Fibroblast of mammary gland (primary cell): ENCODE measurements at places on chromosomes 6 and 20.

GRCh38 chr6:4776493-4777393 is 539 bp downstream of the CDYL start:
- peak; percentile 54 for DNase-seq

DNA sequence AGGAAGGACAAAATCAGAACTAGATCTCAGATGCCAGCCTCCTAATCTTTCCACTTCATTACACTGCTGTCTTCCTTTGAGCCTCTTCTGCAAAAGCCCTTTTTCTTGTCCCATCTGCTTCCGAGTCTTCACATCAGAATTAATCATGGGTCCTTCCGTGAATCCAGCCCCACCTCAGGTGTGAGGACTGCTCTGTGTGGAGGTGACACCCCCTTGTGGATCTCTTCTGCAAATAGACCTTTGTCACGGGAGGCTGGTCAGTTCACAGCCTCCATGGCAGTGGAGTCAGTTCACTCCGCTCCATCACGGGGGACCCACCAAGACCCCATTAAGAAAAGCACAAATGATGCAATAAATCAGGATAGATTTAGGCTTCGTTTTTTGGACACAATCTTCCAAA is 171.1 kb downstream of the ADAT2 start:
- DNase-seq = peak; percentile 26

- peak; percentile 98 for DNase-seq
These were observed 580.3 kb upstream of the GJE1 start for GRCh38 chr6:141552463-141552862.

GRCh38 chr6:136012198-136012887 is 160.8 kb downstream of the PDE7B start:
- peak; percentile 88 for DNase-seq

DNA sequence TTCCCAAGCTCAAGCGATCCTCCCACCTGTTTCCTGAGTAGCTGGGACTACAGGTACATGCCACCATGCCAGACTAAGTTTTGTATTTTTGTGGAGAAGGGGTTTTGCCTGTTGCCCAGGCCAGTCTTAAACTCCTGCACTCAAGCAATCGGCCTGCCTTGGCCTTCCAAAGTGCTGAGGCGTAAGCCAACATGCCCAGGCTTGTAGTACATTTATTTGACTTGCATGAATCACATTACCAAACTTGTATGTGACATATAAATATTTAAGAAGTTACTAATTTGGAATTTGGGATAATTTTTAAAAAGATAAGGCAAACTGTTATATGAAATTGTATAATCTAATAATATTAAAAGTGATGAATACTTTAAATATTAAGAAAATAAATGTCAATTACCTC is 157.6 kb downstream of the MCHR2 start:
- peak; percentile 3 for DNase-seq

DNA sequence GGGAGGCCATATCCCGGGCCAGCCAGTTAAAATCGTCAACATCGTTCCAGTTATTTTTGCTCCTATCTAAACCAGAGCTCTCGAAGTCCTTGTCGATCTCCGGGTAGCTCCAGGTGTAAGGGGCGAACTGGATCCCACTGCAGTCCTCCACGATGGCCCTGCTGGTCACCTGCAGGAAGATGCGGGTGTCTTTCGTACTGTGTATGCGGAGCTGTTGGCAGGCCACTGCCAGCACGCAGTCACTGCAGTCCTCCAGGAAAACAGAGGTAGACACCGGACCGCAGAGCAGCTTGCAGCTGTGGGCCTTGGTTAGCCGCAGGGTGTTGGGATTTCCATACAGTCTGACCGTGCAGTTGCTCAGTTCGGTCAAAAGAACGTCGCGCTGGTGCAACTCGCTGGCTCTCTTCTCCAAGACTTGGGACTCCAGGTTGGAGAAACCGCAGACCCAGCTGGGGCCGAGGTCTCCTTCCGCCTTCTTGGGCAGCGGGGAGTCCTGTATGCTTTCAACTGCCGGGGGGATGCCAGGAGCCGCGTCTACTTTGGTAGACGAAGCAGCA is 742 bp downstream of the TBCC start:
- DNase-seq = no peak

DNA sequence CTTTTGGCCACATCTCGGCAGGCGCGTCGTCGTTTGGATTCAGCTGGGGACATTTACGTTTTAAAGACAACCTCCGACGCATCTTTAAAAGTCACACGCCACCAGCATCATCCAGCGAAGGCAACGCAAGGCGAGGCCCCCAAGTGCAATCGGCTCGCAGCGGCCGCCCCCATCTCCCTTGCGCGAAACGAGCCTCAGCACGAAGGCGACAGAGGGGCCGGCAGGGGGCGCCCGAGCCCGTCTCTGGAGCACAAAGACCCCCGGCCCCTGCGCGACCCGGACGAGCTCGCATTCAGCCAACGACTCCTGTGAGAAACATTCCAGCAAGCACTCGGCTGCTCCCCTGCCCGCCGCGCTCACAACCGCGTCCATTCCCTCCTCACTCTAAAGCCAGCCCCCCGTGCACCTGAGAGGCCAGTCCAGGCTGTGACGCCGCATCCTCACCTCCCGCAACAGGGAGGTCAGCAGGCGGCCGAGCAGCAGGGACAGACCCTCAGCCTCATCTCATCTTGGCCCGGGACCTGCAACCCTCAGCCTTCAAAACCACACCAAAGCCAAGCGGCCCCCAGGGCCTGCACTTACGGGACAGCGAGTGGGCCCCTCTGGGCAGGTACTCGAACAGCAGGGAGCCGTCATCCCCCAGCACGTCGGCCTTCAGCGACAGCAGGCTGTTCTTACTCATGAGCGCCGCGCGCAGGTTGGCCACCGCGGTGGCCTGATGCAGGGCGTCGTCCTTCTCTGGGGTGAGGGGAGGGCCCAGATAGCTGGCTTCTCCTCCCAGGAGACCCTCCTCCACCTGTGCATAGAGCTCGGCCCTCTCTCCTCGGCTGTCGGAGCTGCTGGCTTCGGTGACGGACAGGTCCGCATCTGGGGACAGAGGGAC is 35.8 kb downstream of the SLC2A4RG start:
- peak; percentile 10 for DNase-seq

- DNase-seq = peak; percentile 23
These were observed 125.0 kb upstream of the GRIK2 start for GRCh38 chr6:101268541-101268940.

DNA sequence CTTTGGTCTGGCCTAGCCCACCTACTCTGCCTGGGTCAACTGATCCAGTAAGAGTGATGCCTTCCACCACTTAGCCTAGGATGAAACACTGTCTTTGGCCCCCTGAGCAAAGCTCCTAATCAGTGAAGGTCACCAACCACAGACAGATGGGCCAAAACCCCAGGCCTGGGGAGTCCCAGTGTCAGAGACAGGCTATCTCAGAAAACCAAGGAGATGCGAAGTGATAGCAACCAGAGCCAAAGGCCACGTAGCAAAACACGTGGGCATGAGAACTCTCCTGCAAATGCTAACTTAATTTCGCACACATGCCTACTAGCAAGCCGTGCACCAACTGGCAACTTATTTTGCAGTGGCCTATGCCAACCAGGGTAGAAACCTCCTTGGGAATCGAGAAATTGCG is 29.1 kb downstream of the AGPAT4 start:
- no peak for DNase-seq

- no peak for DNase-seq
These were observed 1228.6 kb upstream of the EYS start for GRCh38 chr6:66935612-66936011.

DNA sequence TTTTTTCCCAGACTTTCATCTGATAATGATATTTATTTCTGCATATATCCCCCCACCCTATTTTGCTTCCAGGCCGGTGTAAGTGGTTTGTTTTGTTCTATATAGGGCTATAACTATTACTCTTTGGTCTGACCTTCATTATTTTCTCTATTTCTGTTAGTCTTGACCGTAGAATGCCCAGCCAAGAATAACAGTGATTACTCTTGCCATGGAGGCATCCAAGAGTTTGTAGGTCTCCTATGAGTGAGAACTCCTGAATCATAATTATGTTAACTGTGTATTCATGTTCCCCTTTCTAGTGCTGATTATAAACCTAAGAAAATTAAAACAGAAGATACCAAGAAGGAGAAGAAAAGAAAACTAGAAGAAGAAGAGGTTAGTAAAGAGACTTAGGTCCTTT is 52.2 kb downstream of the TOP1 start:
- peak; percentile 63 for DNase-seq

- DNase-seq = peak; percentile 72
These were observed 11.0 kb upstream of the ARMC12 start for GRCh38 chr6:35725721-35726438.

DNA sequence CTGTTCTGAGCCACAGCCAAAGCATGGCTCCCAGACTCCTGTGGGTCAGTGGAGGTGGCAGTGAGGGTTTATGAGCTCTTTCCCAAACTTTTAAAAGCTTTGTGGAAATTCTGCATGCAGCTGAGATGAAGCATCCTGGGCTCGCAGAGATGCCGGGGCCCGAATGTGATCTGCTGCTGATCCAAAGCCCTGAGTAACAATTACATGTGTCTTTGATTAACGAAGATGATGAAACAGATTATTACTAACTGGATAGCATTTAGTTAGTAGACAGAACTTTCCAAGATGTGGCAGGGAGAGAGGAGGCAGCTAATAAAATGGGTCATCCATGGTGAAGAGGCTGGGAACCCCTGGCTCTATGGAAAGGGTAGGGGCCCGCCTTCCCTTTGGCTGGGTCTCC is 43.9 kb upstream of the MDFI start:
- DNase-seq = peak; percentile 88

GRCh38 chr6:149254253-149254652 is 63.3 kb upstream of the TAB2 start:
- DNase-seq = no peak

DNA sequence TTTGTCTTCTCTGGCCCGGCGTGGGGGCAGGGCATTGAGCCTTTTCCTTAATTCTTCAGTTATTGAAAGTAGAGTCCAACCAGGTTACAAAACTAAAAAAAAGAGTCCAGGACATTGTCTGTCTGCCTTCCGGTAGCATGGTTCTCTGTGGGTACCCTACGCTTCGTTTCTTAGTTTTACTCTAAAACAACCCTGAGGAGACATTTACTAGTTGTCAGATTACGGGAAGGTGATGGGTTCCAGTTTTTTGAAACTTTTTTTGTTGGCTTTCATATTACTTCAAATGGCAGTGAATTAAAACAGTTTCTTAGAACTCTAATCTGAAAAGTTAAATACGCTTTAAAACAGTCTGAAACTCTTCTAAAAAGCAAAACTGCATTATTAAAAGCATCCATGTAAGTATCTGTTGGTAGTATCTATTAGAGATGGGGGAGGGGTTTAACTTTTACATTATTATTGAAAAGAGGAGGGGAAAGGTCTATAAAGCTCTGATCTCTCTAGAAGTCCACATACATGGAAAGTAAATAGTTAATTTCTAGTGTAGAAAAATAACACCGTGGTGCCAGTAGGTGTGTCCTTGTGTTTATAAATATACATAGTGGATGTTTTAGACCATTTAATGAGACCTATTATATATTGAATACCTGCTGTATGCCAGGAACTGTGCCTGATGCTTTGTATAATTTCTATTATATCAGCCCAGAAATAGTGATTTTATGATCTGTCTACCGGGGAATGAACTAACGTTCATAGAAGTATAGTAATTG is 2.2 kb downstream of the BICRAL start:
- peak; percentile 14 for DNase-seq

DNA sequence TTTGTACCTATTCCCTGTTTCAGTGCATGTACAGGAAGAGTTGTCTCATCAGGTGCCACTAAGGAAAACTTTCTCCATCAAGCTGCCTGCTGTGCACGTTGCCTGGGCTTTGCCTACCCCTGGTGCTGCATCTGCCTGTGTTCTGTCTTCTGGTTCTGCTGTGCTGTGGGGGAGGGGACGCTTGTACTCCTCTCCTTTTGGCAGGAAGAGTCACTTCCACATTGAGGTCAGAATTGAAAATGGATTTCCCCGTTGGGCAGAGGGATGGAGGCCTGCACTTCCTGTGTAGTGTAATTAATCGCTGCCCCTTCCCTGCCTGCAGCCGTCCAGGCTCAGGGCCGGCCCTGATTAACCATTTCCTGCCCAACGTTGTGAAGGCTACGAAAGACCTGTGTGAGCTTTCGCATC is 153.3 kb downstream of the SCML4 start:
- DNase-seq = peak; percentile 62

DNA sequence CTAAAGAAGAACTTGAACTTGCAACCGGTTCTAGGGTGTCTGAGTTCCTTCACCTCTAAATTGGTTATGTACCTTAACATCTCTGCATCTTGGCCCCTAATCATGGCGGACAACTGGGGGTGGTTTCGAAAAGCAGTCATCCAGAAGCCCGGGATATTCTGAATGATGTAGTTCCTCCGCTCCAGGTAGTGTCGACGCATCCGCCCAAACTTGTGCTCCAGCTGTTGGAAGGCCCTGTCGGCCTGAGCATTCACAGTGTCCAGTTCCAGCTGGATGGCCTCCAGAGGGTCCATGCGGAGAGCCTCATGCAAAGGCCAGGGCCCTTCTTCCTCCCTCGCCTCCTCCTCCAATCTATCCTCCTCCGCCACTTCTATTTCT is 887 bp downstream of the TSPYL1 start:
- peak; percentile 62 for DNase-seq

GRCh38 chr6:32816746-32817204 is at the start of gene HLA-DOB:
HLA-DOB (minus strand) TSS chr6:32817002; CDS start chr6:32816951, 51 bp downstream.
- DNase-seq = peak; percentile 38

GRCh38 chr6:74447013-74447412 is 751.0 kb downstream of the CD109 start:
- DNase-seq = peak; percentile 12

DNA sequence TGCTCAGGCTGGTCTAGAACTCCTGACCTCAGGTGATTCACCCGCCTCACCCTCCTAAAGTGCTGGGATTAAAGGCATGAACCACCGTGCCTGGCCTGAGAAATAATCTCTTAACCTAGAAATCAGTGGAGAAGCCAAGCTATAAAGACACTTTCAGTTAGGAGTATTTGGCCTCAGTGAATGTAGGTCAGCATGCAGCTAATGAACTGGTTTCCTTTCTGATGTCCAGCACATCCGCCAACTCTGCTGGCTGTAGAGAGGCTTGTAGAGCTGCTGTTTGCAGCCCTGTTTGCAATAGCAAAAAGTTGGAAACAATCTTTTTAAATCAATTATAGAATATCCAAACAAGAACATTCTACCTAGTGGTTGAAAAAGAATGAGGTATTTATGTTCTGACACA is 42.4 kb upstream of the ELOVL5 start:
- DNase-seq = no peak

GRCh38 chr6:35730745-35731413 is 6.0 kb upstream of the ARMC12 start:
- no peak for DNase-seq
